GM12892 (cell line): ENCODE measurements at places on chromosomes 6 and 20.

DNA sequence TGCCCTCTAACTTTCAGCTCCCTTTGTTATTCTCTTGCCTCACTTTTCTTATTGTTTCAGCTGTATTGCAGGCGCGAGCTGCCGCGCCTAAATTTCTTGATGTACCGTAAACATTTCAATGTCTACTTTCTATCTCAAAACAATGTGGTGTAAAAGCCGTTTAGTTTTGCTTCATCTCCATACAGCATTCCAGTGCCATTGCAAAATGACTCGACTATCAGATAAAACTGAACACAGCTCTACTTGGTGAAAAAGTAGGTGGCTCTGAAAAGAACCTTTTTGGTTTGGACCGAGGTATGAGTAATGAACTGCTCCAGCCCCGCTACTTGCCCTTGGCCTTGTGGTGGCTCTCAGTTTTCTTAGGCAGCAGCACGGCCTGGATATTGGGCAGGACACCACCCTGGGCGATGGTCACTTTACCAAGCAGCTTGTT lies 74.6 kb downstream of the OR2B2 start:
- DNase-seq, result no peak

DNA sequence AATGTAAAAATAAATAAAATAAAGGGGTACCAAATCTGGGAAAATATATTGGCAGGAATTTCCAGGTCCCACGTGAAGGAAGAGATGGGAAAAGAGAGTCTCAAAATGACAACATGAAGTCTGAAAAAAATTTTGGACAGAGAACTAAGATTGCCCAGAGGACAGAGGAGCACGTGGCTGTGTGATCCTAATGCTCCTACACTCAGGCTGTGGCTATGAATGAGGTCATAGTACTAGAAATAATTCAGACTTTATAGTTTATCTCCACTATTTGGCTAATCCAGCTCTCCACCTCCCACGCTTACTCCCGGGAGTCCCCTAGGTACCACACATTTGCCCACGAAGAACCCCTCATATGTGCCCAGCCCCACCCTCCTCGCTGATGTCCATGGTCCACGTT lies 42.8 kb upstream of the STMND1 start:
- DNase-seq, result no peak

DNA sequence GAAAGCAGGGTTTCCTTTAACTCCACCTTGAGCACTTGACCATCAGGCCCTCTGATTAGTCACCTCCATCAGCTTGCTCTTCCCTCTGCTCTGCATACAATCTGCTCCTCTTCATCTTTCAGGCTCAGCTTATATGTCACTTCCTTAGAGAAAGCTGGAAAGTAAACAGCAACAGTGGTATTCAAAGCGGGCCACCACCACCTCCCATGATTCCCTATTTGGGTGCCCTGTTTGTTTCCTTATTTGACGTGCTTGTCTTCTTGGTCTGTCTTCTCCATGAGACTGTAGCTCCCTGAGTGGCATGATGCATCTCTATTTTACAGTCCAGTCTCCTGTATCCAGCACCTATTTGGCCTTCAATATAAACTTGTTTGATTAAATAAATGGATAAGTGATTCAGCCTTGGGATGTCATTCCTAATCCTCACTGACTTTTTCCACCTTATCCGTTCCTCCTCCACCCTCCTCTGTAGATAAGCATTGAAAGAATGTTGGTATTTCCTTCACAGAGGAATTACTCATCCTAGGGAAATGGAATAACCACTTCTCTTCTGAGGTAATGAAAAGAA lies 102.8 kb upstream of the SGK1 start:
- DNase-seq, result no peak

DNA sequence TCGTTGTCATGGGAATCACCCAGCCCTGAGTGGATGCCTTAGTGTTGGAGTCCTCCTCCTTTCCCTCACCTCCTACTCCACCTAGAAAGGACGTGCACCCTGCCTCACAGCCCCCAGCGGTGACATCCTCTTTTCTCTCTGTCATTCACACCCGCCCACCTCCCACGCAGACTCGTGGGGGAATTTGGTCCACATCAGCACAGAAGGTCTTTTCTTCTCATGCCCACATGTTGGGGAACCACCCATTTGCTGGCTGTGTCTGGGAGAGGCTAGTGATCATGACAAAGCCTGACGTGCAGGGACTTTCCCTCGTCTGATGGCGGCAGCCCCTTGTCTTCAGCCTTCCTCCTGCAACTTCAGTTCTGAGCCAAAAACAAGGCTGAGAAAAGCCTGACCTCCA lies 96.0 kb upstream of the CNKSR3 start:
- DNase-seq, result peak; percentile 20

- DNase-seq, result no peak
Measured at GRCh38 chr20:36454698-36455427, 86.5 kb upstream of the MYL9 start.

DNA sequence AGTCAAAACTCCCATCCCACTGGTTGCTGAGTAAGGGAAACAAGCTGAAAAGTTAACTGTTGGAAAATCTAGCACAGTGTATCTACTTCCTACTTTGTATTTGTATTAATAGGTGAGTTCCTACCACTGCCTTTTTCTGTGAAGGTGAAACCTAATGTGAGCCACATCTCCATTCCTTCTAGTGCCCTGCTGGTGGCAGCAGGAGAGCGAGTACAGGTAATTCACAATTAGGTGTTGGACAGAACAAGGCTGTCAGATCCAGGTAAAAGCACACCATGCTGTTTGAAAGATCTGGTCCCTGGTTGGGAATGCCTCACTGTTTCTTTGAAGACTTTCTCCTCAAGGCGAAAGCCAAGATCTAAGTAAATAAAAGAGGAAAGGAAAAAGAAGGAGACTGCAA lies 528.4 kb downstream of the PKHD1 start:
- DNase-seq, result no peak

GRCh38 chr20:35731469-35731788 lies 10.6 kb downstream of the RBM39 start:
- DNase-seq, result no peak

DNA sequence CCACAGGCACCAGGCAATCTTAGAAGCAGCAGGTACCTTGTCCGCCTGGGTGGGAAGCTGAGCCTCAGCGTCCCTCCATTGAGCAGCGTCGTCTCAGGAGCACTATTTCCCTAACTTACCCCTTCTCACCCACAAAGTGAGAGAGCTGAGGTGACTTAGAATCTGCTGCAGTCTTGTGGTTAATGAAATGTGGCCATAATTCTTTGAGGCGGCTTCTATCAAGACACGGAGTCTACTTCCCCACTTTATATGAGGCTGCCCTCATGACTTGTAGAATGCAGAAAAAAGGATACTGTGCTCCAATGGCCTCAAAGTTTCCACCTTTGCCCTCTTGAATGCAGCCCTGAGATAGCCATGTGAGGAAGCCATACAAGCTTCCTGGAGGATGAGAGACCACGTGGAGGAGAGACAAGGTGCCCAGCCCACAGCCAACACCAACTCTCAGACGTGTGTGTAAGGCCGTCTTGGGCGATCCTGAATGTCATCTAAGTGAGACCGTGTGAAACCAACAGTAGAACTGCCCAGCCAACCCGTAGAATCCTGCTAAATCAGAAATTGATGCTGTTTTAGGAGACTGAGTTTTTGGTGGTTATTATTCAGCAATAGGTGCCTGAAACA lies 9.1 kb upstream of the TAGAP start:
- DNase-seq, result no peak

GRCh38 chr6:47353871-47354270 lies 44.2 kb upstream of the TNFRSF21 start:
- no peak for DNase-seq

GRCh38 chr6:29925727-29926412 lies 16.5 kb upstream of the HLA-A start:
- no peak for DNase-seq

GRCh38 chr6:130229645-130230044 lies 6.9 kb upstream of the SAMD3 start:
- no peak for DNase-seq

GRCh38 chr20:20369250-20370093 lies 1.6 kb downstream of the INSM1 start:
- no peak for DNase-seq

GRCh38 chr20:10524643-10525042 lies 89.5 kb downstream of the SLX4IP start:
- DNase-seq, result no peak

- no peak for DNase-seq
Measured at GRCh38 chr6:72418495-72418894, 203.4 kb upstream of the KCNQ5 start.

- no peak for DNase-seq
Measured at GRCh38 chr6:17013701-17014100, 88.1 kb upstream of the STMND1 start.

DNA sequence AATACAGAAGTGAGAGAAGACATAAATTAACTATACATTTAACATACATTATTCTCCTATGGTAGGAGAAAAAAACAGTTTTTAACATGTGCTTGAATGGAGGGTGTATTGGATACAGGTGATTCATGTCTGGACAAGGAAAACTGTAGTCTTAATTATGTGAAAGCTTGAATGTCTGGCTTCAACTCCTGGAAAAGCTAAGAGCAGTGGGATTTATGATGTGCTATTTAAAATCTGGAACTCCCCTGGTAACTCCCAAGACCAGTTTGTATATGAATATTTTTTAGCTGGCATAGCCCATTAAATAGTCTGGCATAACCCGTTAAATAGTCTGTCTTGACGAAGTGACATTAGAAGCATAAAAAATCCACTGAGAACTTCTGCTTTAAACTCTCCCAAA lies 410.0 kb upstream of the PTCHD4 start:
- DNase-seq, result no peak

DNA sequence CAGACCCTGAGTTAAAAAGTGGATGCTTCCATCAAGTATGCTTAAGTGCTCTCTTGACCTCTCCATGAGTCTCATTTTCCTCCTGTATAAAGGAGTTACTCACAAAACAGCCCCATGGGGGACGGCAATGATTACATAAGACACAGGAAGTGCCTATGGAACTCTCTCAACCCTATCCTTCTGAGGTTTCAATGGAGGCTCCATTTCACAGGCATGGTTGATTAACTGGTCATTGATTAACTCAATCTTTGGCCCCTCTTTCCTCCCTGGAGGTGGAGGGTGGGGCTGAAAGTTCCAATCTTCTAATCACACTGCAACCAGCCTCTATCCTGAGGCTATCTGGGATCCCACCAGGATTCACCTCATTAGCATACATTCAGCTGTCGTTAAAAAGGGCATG lies 29.3 kb downstream of the CST8 start:
- DNase-seq, result no peak

DNA sequence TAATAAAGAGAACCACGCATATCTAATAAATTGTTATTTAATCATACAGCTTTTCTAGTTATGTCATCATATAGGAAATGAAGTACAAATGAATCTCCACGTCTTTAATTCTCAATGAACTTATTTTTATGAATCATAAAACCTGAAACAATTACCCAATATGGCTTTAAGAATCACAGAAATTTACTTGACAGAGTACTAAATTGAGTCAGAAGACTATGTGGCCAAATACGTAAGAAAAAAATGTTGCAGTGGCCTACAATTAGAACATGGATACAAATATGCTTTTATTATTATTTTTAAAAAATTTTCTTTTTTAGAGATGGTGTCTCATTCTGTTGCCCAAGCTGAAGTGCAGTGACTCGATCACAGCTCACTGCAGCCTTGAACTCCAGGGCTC lies 584.7 kb upstream of the SLC35B3 start:
- DNase-seq, result no peak

DNA sequence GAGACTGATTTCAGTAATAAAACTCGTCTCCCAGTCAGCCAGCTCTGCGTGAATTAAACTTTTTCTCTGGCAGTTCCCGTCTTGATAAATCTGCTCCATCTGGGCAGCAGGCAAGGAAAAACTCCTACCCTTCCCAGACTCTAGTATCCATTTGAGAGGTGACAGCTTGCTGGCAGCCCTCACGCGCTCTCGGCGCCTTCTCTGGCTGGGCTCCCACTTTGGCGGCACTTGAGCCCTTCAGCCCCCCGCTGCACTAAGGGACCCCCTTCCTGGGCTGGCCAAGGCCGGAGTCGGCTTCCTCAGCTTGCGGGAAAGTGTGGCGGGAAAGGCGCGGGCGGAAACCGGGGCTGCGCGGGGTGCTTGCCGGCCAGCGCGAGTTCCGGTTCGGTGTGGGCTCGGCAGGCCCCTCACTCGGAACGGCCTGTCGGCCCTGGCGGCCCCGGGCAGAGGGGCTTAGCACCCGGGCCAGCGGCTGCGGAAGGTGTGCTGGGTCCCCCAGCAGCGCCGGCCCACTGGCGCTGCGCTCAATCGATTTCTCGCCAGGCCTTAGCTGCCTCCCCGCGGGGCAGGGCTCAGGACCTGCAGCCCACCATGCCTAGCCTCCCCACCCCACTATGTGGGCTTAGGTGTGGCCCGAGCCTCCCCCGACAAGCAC lies 21.8 kb upstream of the GMPR start:
- no peak for DNase-seq

GRCh38 chr6:148218542-148219258 lies 123.9 kb upstream of the SASH1 start:
- DNase-seq, result no peak

DNA sequence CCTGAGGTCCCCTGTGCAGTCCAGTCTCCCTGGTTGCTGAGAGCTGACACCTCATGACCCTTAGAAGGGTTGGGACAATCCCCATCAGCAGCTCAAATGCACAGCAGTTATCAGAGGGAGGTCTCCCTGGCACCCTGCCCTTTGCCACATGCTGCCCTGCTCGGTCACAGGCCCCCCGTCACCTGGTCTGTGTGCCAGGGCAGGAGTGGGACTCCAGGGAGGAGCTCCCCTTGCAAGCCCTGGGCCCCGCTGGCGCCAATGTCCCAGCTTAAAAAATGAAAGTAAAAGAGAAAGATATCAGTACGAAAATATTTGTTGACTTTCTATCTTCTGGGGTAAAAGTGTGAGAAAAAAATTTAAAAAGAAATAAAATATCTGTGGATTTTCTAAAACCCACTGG lies 68.1 kb upstream of the SLC22A16 start:
- no peak for DNase-seq

GRCh38 chr6:93048381-93048780 lies 371.0 kb downstream of the EPHA7 start:
- no peak for DNase-seq

DNA sequence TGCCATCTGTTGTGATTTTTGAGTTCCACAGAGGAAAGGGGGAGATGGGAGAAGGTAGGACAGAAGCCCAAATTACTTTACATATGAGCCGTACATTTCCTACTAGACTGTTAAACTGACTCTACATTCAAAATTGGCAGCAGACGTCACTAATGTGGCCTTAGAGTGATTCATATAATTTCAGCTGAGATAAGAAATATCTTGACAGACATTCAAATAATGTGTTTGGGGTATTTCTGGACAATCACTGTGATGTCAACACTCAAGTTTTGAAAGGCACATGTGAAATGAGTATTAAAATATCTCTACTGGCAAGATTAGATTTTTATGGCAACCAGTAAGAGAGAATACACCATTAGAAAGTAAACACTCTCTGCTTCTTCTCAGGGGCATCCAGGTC lies 104.0 kb downstream of the MTFR2 start:
- DNase-seq, result no peak

GRCh38 chr6:139475241-139475640 lies 100.8 kb upstream of the CITED2 start:
- DNase-seq, result no peak

GRCh38 chr20:64193058-64193457 lies 28.8 kb downstream of the MYT1 start:
- DNase-seq, result no peak

- no peak for DNase-seq
Measured at GRCh38 chr6:159068904-159069578, 24.2 kb upstream of the TAGAP start.
